NCI-H1436 (cell line): ENCODE measurements at places on chromosomes 7 and 10.

DNA sequence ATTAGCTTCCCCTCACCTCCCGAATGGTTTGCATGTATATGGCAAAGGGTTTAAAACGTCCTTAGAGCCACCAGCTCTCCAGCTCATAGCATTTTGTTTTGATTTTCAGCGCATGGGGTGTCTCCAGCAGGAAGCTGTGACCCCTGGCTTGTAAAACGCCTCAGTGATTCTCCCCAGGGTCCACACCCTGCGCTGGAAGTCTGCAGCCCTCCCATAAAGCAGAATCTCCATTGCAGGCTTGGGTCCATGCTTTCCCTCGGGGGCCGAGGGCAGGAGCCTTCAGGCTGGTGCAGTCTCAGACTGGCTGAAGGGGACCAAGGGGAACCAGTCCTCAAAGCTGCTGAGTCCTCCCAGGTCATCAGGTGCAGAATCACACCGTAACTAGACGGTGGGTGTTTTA, 109.7 kb downstream of the VIPR2 start:
- DNase-seq = no peak

DNA sequence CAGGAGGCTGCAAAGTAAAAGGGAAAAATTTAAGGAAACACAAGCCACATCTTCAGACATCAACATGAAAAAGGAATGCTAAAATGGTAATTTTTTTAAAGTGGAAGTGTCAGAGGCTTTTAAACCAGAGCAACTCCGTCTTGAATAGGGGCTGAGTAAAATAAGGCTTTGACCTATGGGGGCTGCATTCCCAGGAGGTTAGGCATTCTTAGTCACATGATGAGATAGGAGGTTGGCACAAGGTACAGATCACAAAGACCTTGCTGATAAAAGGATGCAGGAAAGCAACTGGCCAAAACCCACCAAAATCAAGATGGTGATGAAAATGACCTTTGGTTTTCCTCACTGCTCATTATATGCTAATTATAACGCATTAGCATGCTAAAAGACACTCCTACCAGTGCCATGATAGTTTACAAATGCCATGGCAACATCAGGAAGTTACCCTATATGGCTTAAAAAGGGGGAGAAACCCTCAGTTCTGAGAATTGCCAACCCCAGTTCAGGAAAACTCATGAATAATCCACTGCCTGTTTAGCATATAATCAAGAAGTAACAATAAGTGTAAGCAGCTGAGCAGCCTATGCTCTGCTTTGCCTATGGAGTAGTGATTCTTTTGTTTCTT, 128.3 kb downstream of the SKAP2 start:
- no peak for DNase-seq

- no peak for DNase-seq
Observed at GRCh38 chr10:75870039-75870645, 438.7 kb downstream of the LRMDA start.

DNA sequence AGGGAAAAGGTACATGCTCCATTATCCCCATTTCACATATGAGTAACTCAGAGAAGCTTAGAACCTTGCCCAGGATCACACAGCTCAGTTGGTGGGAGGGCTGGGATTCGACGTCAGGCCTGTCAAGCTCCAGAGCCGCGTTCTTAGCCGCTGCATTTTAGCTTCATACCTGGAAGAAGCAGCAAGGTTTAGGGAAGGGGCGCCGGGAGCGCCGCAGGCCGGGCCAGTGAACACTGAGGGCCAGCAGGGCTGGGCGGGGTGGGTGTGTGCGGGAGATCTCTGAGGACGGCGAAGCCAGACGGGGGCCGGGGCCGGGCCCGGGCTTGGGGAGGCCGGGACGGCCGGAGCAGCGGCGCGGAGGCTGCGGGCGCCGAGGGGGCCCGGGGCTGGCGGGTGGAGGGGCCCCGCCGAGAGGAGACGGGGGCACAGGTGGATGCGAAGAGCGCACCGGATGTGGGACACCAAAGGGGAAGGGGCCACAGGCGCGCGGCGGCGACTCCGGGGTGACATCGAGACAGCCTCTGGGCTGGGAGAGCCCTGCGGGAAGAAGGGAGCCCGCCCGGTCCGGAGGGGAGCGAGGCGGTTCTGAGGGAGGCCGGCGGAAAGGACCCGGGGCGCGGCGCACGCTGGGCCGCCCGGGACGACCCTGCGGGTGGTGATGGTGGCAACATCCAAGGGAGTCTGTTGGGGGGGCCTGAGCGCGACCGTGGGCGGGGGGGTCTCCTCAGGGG, 498 bp downstream of the NDST2 start:
- DNase-seq = no peak

DNA sequence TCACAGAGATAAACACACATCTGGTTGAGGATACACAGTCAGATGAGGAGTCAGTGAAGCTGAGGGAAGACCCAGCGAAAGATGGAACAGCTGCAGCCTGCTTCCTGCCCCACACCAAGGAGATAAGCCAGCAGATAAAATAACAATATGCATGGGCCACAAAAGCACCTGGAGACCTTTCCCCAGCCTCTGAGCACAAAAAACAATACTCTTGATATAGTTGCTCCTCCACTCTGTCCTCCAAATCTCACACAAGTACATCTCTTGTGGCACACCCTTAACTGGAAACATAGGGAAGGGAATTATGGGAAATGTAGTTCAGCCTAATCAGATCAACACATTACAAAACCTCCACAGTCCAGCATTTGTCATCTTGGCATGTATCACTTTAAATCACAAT, 9.7 kb upstream of the FHIP2A start:
- no peak for DNase-seq

DNA sequence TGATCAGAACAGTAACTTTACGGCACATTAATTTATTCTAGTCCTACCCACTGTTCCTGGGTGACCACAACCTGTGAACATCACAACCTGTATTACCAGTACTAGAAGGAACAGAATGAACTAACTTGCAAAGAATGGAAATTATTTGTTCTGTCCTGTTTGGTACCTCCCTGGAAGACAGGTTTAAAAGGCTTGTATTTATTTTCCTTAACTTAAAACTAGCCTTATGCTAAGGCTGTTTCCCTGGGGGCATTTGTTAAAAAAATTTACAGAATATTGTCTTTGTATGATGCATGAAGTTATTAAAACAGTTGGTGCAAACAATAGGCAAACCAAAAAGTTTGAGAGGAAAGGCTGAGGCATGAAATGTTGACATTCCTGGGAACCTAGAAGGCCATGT, 132.7 kb downstream of the DNAJC1 start:
- no peak for DNase-seq

GRCh38 chr7:412313-412710, 107.3 kb downstream of the PDGFA start:
- no peak for DNase-seq

GRCh38 chr10:78915190-78915518, 153.6 kb upstream of the ZMIZ1 start:
- DNase-seq = no peak

GRCh38 chr10:85448716-85449115, 917.9 kb downstream of the GRID1 start:
- no peak for DNase-seq

GRCh38 chr7:30920584-30921539, 9.2 kb downstream of the AQP1 start:
- no peak for DNase-seq

DNA sequence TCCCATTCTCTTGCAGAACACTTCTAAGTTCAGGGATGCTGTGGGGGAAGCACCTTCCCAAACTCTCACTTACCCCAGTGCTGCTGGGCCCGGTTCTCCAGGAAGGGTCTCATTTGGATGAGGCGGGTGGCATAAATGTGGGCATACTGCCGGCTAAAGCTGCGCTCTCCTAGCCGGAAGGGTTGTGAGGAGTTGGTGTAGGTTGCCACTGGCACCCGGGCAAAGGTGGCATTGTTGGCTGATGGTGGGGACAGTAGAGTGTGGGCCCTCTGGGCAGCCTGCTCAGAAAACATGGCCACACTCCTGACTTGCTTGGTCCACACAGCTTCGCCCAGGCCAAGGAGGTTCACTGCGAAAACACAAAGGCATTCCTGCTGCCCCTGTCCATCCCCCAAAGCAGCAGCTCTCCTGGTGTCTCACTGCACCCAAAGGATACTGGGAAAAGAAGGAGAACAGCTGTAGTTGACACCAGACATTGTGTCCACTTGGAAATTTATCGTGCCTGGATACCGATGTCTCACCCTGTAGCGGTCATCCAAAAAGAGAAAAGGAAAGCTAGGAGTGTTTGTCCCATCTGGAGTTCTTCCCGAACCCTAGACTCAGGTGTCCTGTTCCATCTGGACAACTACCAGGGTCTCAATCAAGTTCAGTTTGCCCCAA, 1.5 kb downstream of the POLD2 start:
- no peak for DNase-seq

GRCh38 chr7:22470981-22471380, 29.0 kb downstream of the STEAP1B start:
- DNase-seq = no peak

DNA sequence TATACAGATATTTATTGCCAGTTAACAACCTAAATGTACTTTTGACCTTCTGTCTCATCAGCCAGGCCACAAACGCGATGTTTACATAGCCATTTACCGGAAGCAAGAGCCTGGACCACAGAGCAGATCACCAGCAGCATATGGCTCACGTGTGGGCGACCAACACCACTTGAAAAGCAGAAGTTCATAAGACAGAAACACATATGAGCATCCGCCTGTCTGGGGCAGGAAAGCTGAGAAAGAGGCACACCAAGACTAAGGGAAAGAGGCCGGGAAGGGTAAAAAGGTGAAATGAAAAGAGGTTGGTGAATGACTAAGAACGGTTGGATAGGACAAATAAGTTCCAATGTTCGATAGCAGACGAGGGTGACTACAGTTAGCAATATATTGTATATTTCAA, 1.3 kb downstream of the ABCB1 start:
- no peak for DNase-seq

GRCh38 chr10:79202188-79203013, 133.6 kb downstream of the ZMIZ1 start:
- peak; percentile 19 for DNase-seq

DNA sequence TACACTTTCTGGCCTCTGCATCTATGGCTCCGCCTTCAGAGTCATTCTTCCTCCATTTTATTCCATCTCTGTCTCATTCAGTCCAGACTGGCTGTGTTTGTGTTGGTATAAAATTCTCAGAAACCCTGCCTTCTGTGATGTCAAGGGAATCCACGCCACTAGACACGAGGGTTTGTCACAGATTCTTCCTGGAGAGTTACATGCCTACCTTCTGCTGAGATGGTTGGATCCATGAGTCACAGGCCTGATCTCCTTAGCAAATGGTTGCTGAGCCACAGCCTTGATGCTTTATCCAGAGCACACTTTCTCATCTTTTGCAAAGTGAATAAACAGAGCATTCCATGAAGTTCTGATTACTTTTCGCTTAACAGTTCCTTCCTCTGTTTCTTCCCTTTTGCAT, 35.9 kb upstream of the TSPAN33 start:
- DNase-seq = no peak

GRCh38 chr10:49621561-49621960, 7.7 kb downstream of the CHAT start:
- DNase-seq = no peak

- DNase-seq = no peak
Observed at GRCh38 chr7:51351661-51352060, 35.1 kb upstream of the COBL start.

DNA sequence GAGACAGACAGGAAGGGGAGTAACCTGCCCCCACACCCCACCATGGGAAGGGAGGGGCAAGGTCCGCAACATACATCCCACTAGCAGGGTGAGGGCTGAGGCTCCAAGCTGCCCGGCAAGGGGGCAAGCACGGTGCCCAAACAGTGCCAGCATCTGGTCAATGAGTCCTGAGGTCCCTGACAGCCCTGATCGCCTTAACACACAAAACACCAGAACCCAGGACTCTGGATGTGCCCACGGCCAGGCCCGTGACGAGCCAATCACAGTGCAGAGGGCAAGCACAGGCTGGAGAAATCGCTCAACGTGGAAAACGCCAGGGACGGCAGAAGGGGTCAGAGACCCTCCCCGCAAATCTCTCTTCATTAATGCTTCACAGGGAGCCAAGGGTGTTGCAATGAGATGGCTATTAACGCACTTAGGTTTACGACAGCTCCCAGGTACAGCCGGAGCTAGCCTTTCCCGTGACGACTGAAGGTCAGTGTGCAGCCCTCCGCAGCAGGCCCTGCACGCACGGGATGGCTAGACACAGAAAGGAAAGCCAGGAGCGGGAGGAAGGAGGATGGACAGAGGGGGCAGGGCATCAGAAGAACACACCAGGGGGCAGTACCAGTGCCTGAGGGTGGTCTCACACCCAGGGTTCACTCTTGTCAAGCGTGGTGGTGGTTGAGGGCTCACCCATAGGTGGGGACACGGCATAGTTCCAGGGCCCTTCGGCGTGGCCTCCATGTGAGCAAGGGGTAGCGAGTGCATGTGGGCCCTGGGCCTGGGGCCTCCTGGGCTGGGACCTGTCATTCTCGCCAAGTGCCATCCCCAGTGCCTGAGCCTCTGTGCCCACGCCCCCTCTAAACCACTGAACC, 220.5 kb downstream of the MAD1L1 start:
- no peak for DNase-seq
